ENCODE measurements at places on chromosomes 12 and 14.

DNA sequence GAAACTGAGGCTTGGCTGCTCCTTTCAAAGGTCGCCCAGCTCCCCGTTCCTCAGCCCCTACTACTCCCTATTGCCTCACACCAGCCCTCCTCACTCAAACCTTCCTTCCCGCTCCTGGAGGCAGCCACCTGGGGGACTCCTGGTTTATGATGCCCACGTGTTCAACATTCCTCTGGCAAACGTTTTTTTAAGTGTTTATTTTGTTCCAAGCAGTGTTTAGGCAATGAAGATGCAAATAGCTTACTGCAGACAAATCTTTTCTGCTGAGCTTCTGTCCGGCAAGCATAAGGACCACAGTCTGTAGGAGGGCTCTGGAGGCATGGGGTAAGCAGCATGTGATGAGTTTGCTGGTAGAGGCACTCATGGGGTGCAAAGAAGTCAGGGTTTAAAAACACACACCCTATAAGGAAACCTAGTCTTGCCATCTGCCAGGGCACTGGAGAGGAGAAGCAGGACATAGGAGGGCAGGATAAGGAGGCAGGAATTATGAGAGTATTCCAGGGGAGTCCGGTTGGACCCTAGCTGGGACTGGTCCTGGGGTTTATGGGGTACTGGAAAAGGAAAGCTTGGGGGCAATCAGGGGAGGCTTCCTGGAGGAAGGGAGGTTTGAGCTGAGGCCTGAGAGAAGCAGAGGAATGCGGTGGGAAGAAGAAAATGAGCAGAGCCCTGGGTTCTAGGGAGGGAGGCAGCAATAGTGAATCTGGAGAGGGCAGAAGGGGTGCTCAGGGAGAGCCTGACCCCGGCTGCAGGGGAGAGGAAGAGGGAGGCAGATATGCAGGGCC, 123.3 kb downstream of the NCOR2 start:
- DNase-seq = no peak

DNA sequence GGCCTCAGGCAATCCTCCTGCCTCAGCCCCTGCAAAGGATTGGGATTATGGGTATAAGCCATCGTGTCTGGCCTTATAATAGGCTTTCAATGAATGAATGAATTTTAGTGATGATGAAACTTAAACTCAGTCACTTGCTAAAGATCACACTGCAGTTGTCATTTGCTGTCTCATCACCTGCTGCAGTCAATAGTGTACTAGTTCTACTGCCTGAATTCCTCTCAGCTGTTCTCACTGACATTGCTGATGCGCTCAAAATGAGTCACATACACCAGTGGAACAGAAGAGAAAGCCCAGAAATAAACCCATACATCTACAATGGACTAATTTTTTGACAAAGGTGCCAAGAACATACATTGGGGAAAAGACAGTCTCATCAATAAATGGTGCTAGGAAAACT, 5.6 kb upstream of the SYNJ2BP start:
- DNase-seq = no peak

GRCh38 chr12:126936181-126936851, 1330.7 kb upstream of the TMEM132C start:
- DNase-seq = no peak

DNA sequence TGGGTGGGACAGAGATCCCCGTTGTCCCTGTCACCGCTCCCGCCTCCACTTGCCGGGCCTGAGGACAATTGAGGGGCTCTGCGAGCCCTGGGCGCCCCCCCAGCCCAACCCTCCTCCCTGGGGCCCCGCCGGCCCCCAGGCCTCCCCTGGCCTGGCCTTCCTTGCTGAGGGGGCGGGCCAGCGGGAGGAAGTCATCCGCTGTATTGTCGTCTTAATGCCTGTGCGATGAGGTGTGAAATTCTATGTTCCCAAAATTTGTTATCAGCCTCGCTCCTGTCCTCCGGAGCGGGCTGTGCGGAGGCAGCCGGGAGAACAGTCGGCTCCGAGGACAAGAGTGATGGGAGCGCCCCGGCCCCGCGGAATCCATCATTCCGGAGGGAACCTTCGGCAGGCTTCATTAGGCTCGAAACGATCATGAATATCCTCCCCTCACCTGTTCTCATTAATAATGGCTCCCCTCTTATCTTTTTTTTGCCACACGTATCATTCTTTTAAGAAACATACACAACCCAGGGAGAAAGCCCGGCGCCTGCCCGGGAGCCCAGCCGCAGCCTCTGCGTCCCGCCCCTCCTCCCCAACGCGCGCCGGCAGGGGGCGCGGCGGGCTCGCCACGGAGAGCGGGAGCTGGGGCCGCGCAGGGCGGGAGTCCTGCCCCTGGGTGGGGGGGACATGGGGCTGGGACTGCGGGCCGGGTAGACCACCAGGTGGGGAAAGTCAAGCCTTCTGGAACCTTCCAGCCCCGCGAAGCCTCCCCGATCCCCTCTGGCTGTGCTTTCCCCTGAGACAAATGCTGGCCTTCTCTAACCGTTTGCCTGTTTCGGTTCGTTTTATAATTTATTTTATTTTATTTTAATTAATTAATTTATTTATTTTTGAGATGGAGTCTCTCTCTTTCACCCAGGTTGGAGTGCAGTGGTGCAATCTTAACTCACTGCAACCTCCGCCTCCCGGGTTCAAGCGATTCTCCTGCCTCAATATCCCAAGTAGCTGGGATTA, 17.1 kb upstream of the DLK1 start:
- DNase-seq = no peak

DNA sequence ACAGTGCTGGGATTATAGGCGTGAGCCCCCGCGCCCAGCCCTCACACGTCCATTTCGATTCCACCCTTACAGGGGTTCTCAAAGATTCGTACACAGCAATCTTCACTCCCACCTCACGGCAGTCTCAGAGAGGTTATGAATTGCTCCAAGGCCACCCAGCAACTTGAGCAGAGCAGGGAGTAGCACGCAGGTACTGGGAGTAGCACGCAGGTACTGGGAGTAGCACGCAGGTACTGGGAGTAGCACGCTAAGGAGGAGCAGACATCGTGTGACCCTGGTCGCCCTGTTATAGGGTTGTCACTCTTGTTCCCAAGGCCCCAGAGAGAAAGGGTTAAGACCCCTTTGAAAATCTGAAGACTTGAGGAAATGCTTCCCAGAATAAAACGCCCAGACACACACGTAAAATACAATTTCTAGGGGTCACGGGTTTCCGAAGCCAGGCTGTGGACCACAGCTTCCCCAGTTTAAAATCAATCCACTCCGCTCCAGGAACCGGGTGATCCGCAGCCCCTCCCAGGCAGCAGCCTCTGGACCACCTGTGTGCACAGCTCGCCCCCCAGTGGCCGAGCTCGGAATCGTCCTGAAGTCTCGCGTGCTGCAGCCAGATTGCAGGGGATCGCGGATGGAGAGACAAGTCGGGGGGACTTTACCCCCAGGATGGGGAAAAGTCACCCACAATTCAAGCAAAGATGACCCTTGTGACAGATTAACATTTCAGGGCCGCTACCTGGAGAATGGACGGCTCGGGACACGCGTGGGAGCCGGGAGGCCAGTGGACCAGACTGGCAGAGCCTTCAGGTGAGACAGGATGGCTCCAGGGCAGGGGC, 92.0 kb downstream of the SCARB1 start:
- peak; percentile 80 for DNase-seq

GRCh38 chr12:76144245-76144549, 59.7 kb upstream of the NAP1L1 start:
- no peak for DNase-seq

DNA sequence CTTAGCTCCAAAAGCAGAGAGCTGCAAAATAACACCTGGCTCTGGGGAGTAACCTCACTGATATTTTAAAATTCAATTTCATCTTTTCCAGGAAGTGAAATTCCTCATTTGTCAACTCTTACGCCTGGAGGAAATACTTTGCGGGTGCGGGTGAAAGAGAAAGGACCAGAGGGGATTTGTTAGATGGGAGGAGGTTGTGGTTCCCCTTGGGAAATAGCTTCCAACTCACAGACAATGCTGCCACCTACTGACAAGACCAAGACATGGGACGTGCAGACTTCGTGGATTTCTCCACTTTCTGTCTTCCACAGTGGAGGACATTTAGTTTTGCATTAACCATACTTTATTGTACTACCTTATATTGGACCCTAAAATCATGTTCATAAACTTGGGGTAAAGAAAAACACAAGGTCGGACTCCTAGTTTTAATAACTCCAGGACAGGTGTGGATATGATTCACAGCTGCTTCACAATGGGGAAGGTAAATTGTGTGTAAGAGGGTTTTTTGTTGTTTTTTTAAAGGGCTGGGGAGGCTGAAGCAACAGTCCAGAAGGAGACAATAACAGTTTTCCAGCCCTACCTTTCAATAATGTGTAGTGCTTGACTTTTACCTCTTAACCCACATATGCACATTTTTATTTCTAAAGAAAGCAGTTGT, 10.8 kb downstream of the FBXL14 start:
- no peak for DNase-seq

DNA sequence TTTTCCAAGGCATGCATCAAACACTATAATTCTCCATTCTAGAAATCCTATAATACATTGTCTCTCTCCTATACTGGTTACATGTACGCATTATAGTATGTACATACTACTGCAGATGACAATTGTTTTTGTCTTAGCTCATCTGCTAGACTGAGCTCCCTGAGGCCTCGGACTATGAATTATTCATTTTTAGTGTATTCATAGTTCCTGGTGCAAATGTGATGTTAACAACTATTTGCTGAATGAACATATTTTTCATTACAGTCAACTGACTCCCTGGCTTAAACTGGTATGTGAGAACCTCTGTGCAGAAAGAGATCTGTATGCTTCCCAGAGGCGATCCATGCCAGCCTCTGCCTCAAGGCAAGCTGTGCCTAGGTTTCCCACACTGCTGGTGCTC, 91.8 kb upstream of the PARP11 start:
- DNase-seq = no peak

GRCh38 chr12:41944216-41944615, 200.5 kb downstream of the GXYLT1 start:
- DNase-seq = no peak

- no peak for DNase-seq
Observed at GRCh38 chr12:75876832-75877762, 154.5 kb downstream of the PHLDA1 start.

DNA sequence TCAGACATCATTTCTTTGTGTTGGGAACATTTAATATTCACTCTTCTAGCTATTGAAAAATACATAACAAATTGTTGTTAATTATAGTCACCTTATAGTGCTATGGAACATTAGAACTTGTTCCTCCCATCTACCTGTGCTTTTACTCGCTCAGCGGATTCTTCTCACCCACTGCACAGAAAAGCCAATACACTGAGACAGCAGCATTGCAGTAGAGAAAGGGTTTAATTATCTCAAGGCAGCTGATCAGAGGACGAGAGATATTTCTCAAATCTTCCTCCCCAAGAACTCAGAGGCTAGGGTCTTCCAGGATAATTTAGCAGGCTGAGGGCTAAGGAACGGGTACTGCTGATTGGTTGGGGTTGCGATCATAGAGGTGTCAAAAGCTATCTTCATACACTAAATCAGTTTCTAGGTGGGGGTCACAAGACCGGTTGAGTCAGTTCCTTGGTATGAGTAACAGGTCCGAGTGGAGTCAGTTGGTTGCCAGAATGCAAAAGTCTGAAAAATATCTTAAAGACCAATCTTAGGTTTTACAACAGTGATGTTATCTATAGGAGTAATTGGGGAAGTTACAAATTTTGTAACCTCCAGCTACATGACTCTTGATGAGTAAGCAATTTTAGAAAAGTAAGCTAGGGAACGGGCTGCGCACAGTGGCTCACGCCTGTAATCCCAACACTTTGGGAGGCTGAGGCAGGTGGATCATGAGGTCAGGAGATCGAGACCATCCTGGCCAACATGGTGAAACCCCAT, 173.1 kb downstream of the FBXL14 start:
- no peak for DNase-seq

DNA sequence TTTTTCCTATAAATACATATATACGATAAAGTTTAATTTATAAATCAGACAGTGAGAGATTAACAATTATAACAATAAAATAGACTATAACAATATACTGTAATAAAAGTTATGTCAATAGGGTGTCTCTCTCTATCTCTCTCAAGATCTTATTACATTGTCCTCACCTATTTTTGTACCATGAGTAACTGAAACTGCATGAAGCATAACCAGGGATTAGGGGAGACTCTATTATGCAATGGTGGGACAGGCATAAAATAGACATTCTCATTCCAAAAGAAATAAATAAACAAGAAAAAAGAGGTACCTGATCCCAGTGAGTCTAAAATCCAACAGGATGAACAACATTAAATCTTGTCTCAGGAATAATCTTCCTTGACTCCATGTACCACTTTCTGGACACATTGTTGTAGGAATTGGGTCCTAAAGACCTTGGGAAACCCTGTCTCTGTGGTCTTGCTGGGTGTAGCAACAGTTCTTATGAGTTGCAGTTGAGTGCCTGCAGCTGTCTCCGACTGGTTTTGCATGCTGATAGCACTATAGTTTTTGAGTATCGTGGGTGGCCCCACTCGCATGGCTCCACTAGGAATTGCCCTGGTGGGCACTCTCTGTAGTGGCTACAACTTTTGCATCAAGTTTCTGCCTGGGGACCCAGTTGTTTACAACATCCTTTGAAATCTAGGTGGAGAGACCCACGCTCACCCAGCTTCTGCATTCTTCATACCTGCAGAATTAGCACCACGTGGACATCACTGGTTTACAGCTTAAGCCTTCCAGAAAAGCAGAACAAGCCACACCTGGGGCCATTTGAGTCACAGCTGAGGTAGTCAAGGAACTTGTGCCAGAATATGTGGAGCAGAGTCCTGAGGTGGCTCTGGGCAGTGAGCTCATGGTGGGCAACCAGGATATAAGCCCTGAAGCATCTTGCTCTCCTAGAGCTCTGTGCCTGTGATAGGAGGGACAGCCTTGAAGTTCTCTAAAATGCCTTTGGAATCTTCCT, 204.7 kb downstream of the KITLG start:
- no peak for DNase-seq

DNA sequence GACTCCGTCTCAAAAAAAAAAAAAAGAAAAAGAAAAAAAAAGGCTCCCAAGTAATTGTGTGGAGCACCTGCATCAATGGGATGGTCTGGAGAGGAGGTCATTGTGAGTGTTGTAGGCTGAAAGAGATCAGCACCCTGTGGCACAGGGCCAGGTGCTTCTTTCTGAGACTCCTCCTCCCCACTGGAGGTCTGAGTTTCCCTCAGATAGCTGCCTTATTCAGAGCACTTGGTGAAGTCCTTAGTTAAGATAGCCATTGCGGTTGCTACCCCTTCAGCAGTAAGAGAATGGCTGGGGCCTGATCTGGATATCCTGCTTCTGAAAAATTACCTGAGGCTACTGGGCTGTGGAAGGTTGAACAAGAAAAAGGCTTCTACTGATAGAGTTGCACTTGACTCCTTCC, 69.8 kb downstream of the ANO6 start:
- DNase-seq = no peak

- no peak for DNase-seq
Observed at GRCh38 chr12:28998662-28999120, 150.4 kb upstream of the FAR2 start.

DNA sequence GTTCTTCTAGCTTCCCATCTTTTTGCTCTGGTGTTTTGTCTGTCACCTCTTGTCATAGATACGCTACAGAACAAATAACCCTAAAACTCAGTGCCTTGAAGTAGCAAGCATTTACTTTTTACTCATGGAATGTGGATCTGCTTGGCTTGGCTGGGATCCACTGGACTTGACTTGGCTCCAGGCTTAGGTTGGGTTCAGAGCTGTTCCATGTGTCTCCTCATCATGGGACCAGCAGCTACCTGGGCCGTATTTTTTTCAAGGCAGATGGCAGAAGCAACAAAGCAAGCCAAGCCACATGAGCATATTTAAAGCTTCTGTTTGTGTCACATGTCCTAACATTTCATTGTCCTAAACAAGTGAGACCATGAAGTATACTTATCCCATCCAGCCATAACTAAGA, 48.7 kb upstream of the ATF1 start:
- DNase-seq = no peak

- no peak for DNase-seq
Observed at GRCh38 chr14:64501411-64502171, 2.0 kb downstream of the ZBTB25 start.
